GM23248 (cell line): ENCODE measurements at places on chromosomes 12 and 14.

- peak; percentile 70 for DNase-seq
Observed at GRCh38 chr14:20857630-20858261, 33.4 kb upstream of the RNASE3 start.

DNA sequence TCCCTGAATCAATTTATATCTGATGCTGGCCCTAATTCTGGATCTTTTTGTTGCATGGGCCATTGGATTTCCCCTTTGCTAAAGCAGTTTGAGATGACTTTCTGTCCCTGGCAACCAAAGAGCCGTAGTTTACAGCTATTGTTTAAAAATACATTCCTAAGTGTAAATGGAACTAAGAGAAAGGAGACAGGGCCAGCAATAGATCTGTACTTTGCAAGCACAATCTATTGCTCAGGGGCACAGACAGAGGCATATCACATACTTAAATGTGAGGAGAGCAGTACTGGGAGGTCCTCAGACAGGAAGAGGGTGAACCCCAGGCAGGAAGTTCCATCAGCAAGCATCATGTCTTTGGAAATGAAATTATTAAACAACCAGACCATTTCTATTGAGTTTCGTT, 126.6 kb downstream of the ZFP36L1 start:
- DNase-seq: peak; percentile 26

DNA sequence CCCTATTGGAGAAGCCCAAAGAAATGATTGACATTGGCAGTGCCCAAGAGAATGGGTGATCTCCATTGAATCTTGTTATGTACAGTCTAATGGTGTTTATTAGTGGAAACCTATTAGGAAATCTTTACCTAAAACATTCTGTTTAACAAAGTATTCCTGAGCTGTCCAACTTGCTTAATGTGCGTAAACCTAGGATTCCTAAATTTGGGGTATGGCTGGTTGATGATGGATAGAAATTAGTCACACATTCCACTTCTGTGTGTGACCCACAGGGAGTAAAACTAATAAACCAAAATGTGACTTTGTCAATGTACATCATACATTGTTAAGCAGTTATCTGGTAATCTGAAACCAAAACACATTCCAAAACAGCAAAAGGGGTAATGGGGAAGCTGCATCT, 761.3 kb downstream of the FSCB start:
- no peak for DNase-seq

DNA sequence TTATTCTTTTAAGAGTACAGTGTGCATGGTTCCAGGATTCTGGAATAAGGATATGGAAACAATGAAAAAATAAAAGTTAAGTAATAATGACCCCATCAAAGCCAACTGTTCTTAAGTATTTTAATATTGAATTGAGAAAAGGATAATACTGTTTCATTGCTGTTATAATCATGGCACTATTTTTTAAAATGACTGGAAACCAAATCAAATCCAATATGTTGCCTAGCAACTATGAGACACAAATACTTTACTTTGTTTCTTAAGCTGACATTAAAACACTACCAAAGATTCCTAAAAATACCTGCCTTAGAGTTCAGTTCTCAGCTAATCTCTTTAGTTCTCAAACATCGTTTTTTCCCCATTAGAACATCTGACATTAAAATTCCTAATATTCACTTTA, 66.4 kb upstream of the OTOGL start:
- DNase-seq: peak; percentile 28

DNA sequence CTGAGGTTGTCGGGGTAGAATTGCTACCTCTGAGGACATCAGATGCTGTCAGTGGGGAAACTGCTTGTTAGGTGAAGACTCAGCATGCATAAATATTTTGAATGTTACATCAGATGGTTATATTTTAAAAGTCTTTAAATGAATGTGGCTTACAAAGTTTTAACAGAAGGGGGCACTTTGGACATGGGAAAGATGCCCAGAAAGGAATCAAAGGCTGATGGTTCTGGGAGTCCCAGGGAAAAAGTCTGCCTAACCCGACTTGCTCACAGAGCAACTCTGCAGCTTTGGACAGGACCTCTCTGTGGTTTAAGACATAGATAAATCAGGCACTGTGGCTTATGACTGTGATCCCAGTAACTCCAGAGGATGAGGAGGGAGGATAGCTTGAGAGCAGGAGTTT, 474.9 kb downstream of the ATP23 start:
- DNase-seq: peak; percentile 85
